ENCODE measurements at places on chromosomes 4 and X. TPM values are rescaled to one million over a fixed set of nuclear protein-coding genes. Genes with fewer than 3 reads are reported as not detected.

- H3K27ac ChIP-seq = no peak overlapping the region
- H3K36me3 ChIP-seq = no peaks in the 10 kb centered on the region
- no peaks in the 10 kb centered on the region for H3K27me3 ChIP-seq
- no peaks in the 10 kb centered on the region for H3K4me1 ChIP-seq
Observed at GRCh38 chr4:71460371-71460770, 121.6 kb downstream of the SLC4A4 start.

GRCh38 chr4:3661989-3662388 is 104.2 kb upstream of the ADRA2C start:
- H3K4me3 ChIP-seq = no peak overlapping the region
- H3K27me3 ChIP-seq = peaks cover 35% of the 10 kb centered on the region
- H3K4me1 ChIP-seq = no peaks in the 10 kb centered on the region
- no peaks in the 10 kb centered on the region for H3K36me3 ChIP-seq

DNA sequence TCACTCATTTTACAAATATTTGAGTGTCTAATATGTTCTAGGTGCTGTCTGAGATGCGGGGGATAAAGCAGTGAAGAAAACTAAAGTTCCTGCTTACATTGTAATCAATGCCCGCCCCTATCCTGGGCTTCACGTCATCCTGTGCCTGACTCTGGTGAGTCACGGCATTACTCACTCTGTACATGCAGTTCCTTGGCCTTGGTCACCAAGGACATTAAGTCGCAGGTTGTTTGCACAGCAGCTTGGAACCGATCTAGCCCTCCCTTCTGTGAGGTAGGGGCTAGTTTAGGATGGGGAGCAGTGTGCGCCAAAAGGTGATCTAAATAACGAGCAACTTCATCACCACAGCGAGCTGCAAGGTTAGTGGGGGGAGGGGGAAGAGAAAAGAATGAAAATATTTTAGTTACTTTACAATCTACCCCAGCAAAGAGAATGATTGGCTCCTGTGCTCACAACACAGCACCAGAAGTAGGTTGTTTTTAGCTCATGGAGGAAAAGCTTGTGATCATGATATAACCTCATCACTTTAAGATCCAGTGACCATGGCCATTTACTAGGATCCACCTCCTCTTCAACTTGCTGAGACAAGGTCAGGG is 48.0 kb upstream of the HDAC8 start:
- H3K4me3 ChIP-seq = no peak overlapping the region
- peak overlapping the region; percentile 73 for H3K27ac ChIP-seq
- no peaks in the 10 kb centered on the region for H3K36me3 ChIP-seq
- H3K27me3 ChIP-seq = no peaks in the 10 kb centered on the region

DNA sequence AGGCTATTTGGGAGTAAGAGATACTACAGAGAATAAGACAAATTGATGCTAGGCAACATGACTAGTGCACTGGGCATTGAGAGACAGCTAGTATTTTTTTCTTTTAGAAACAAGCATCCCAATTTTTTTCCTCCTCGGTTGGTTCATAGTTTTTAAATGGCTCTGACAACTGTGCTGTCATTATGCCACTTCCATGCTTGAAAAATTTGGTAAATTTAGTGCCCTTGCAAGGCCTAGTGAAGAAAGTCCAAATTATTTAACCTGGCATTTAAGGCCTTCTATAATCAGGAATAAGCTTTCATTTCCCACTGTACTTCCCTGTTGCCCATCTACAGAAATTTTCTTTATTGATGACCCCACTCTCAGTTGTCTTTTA is 15.8 kb downstream of the VSIG4 start:
- H3K4me3 ChIP-seq = no peak overlapping the region
- no peaks in the 10 kb centered on the region for H3K4me1 ChIP-seq
- no peak overlapping the region for H3K27ac ChIP-seq
- DNase-seq = no peak

DNA sequence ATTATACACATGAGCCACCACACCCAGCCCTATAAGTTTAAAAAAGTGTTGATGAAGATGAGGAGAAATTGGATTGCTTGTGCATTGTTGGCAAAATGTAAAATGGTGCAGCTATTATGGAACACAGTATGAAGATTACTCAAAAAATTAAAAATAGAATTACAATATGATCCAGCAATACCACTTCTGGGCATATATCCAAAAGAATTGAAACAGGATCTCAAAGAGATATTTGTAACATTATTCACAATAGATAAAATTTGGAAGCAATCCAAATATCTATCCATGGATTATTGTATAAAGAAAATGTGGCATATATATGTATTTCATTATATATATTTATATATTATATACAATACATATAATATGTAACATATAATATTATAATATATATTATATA is 515.6 kb upstream of the GNPDA2 start:
- no peaks in the 10 kb centered on the region for H3K27me3 ChIP-seq
- no peak overlapping the region for H3K4me3 ChIP-seq
- H3K36me3 ChIP-seq = no peaks in the 10 kb centered on the region

DNA sequence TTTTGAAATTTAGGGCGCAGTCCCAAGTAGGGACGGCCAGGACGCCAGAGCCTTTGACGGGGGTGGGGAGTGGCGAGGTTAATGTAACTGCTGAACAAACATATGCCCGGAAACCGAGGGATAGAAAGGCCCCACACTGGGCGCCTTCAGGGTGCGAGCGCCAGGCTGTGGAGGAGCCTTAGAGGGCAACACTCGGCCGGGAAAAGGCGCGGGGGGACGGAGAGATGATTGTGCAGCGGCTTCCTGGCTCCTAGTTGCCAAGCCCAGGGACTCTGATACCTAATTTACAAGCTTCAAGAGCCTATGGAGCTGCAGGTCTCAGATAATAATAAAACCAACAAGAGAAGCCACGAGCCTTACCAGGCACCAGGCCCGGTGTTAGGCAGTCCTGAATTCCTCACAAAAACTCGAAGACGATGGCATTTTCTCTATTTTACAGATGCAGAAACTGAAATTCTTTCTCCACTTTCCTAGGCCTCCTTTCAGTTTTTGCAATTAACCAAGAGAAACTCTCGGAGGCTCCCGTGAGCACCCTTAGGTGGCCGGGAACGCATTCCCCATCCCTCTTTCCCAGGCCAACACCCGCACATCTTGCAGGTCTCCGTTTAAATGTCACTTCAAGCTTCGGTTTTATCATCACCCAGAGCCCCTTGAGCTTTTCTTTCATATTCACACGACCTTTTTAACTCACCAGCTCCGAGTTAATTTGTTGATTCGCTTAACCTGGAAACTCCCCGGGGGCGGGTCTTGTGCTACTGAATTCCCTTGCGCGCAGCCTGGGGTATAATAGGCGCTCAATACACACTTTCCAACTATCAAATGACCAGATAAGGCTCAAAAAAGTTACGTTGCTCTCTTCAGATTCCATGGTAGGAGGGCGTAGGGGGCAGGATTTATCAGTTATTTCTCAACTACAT is 6.4 kb upstream of the GSX2 start:
- H3K27ac ChIP-seq = no peak overlapping the region
- no peak for DNase-seq
- peaks cover 2% of the 10 kb centered on the region for H3K27me3 ChIP-seq
- no peak overlapping the region for H3K4me3 ChIP-seq
- no peaks in the 10 kb centered on the region for H3K4me1 ChIP-seq

DNA sequence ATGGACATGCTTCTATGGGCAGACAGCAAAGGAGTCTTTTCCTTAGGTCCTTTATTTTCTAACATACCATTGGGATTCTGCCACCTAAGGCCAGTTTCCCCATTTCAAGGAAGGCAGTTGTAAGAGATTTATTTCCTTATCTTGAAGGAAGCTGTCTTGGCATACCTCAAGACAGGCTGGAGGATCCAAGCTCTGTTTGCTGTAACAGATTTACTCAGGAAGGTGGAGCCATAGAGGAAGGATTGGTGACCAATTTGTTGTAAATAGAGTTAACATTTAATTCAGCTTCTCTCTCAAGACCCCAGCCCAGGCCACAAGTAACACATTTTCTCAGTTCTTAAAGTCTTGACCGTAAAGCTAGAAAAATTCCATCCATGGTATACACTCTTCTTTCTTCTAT is 131.6 kb upstream of the TENM3 start:
- no peaks in the 10 kb centered on the region for H3K27me3 ChIP-seq
- H3K4me3 ChIP-seq = no peak overlapping the region
- DNase-seq = no peak
- H3K4me1 ChIP-seq = no peaks in the 10 kb centered on the region
- H3K27ac ChIP-seq = no peak overlapping the region
- no peaks in the 10 kb centered on the region for H3K36me3 ChIP-seq

DNA sequence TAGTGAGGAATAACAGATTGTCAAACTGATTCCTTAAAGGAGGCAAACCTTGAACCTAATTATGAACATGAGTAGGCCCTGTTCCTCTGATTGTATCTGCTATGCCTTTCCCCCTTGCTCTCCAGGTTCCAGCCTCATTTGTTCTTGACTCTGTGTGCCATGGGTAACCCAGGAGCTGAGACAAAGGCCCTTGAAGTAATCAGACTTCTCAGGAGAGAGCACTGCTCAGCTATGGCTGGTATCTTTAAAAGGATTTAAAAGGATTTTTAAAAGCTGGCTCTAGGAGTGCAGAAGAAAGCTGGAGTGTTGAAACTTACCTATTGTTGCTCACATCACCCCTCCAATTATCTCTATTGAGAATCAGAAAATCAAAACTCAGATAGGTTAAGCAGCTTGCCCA is 1565.5 kb upstream of the AGA start:
- no peaks in the 10 kb centered on the region for H3K4me1 ChIP-seq
- no peak overlapping the region for H3K4me3 ChIP-seq
- no peak for DNase-seq
- no peak overlapping the region for H3K27ac ChIP-seq
- no peaks in the 10 kb centered on the region for H3K36me3 ChIP-seq

Gene HEPH
- total RNA-seq = 11.1 TPM

Gene TRPC5OS
- total RNA-seq = not detected

DNA sequence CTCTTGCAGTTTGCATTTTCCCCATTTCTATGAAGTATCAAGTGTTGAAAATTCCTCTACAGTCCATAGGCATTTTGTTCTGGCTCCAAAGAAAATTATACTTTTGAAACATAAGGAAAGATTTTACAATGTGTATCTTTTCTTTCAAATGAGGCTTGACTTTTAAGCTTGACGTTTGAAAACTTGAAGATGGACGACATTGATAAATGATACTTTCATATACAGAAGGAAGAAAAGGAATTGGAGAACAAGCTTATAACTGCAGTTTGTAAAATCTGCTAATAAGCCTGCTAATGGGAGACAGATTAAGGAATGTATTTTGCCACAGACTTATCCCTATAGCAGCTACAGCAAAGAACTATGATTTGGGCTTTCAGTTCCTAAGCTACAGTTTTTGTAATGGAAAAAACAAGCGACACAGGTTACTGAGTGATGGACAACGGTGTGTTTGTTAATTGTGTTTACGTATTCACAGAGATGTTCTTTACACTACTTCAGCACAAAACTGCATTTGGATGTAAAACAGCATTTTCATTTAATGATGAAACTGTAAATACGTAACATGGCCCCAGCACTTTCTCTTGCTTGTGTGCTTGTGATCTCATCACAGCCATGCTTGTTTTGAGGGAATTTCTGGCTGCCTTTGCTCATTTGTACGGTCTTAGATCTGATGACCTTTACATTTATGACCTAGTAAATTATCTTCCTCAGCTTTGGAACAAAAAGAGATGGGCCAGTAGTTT is 83.2 kb upstream of the FAT1 start:
- no peaks in the 10 kb centered on the region for H3K36me3 ChIP-seq
- no peak overlapping the region for H3K27ac ChIP-seq
- H3K27me3 ChIP-seq = no peaks in the 10 kb centered on the region
- H3K4me3 ChIP-seq = no peak overlapping the region

DNA sequence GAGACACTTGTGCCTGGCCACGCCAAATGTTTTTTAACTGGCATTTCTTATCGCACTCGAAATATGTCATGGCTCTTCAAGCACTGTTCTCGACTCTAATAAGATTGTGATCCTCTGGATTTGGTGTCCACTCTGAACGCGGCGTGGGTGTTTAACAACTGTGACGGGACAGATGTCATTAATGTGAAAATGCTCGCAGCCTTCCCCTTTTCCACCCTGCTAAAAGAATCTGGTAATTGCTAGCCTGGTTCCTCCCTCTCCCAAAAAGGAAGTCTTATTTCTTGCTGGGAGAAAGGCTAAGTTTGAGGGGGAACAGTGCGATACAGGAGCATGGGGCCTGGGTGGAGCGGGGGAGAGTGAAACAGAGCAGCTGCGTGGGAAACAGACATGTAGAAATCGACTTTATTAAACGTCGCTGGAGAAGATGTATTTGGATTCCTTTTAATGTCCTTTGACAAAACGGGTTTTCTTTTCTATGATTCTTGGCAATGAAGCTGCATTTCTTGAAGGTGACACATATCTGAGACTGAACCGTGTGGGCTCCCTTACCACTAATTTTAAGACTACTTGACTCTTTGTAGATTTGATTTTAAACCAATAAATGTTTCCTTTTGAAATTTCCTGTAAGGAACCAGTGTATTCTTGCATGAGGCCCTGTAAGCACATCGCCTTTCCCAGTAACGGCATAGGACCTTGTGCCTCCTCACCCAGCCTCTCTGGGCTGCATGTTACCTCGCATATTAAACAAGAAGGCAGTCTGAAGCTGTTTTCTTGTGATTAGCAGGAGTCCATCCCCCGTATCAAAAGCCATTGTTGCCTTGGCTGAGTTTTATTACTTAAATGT is 17.8 kb downstream of the TBC1D1 start:
- peak overlapping the region; percentile 39 for H3K4me3 ChIP-seq
- DNase-seq = no peak
- H3K4me1 ChIP-seq = no peaks in the 10 kb centered on the region
- H3K27me3 ChIP-seq = no peaks in the 10 kb centered on the region
- H3K36me3 ChIP-seq = no peaks in the 10 kb centered on the region
- H3K27ac ChIP-seq = peak overlapping the region; percentile 37

Gene CENPI
- 0.88 TPM for total RNA-seq

DNA sequence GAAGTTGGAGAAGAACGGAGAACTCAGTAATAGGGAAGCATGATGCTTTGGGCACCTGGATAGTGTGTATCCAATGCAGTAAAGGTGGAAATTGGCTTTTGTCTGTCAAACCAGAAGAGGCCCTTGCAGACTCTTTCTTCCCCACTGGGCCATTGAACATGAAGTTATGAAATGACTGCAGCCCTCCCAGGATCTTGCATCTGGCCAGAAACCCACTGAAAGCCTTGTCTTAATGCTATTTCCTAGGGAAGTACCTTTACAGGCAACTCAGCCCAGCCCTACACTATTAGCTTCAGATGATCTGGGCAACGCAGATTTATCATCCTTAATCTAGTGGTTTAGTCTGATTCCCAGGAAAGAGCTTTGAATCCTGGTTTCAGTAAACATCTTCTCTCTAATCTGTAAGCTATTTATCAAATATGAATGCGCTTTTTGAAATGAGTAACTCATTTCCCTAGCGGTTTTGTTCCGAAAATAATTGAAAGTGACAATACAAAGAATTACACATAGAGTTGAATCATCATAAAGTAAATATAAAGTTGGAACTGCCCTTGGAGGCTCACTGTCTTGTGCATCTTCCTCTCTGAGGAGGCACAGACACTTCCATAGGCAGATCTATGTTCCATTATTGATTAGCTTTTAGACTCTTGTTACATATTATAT is 464.1 kb downstream of the IDS start:
- H3K4me1 ChIP-seq = no peaks in the 10 kb centered on the region
- H3K27me3 ChIP-seq = no peaks in the 10 kb centered on the region
- H3K27ac ChIP-seq = no peak overlapping the region
- H3K36me3 ChIP-seq = no peaks in the 10 kb centered on the region

Gene PABPC1L2B
- not detected for total RNA-seq

- H3K27me3 ChIP-seq = no peaks in the 10 kb centered on the region
- H3K4me3 ChIP-seq = no peak overlapping the region
- H3K36me3 ChIP-seq = no peaks in the 10 kb centered on the region
- DNase-seq = peak; percentile 35
Observed at GRCh38 chr4:138952411-138952810, 63.2 kb upstream of the NOCT start.

Gene FDCSP
- 78.2 TPM for total RNA-seq
